Stimulated activated CD4-positive, alpha-beta T cell treated with anti-CD3 and anti-CD28 coated beads, Interleukin-1b, Interleukin-23, amount 100 ng/mL, for 24 hours (primary cell): ENCODE measurements at places on chromosomes 16 and 17.

DNA sequence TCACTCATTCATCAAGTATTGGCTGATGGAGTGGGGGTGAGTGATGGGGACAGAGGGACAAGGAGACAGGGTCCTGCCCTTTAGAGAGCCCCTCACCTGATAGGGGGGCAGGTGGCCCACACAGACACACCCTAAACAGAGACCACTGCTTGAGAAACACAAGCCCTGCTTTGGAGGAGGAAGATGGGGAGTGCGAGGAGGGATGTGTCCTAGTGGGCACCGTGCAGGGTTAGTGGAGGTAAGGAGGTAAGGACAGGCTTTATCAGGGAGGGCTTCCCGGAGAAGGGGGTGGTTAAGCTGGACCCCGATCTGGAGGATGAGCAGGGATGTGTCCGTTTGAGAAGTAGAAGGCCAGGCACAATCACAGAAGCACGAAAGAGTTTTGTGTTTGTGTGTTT, 8.2 kb upstream of the SMTNL2 start:
- no peak for DNase-seq

GRCh38 chr17:75853433-75853832, 1.7 kb downstream of the WBP2 start:
- no peak for DNase-seq

DNA sequence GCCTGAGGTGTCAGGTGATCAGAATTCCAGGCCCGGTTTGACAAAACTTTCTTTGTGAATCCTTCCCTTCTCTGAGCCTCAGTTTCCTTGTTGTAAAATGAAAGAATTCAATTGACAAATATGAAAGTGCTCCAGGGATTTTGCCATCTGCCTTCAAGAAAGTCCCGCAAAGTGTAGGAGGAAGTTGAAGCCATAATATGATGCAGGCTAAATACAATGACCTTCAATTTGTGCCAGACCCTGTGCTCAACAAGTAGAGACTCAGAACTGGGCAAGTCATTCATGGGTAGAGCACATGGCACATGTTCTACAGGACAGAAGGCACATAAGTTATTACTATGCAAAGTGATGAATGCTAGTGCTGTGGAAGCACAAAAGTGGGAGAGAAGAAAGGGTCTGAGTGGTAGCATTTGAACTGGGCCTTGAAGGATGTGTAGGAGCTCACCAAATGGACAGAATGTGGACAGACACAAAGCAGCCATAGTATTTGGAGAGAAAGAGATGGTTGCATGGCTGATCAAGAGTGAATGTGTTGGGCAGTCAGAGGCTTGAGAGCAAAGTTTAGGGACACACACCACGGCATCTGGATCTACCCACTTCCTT, 2.4 kb upstream of the SCIMP start:
- no peak for DNase-seq

DNA sequence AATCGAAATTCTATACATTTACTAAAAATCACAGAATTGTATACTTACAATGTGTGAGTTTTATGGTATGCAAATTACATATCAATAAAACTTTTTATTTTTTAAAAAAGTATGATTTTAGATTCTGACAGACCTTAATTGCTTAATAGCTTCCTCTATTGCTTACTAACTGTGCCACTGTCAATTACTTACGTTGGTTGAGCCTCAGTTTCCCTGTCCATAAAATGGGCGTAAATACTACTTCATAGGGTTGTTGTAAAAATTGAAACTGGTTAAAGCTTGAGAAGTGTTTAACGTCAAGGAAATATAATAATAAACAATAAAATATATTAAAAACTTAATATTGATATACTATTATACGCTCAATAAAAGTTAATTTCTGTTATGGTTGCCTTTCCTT, 203.4 kb downstream of the SHISA9 start:
- no peak for DNase-seq

GRCh38 chr16:3264137-3265036, 8.0 kb upstream of the MEFV start:
- DNase-seq, result peak; percentile 86
